Osteocyte (in vitro differentiated cells): ENCODE measurements at places on chromosomes 16 and 17. TPM values are rescaled to one million over a fixed set of nuclear protein-coding genes. Genes with fewer than 3 reads are reported as not detected.
A peak's percentile ranks its signal among the peaks of the same experiment; 100 is the strongest.

COA3 gene
- 51.2 and 51.5 TPM in 2 replicates for total RNA-seq

- no peak overlapping the region for H3K4me3 ChIP-seq
- H3K27me3 ChIP-seq: no peaks in the 10 kb centered on the region
- peaks cover 17% of the 10 kb centered on the region for H3K36me3 ChIP-seq
- DNase-seq: no peak
These were observed 50.2 kb downstream of the SMG6 start for GRCh38 chr17:2253362-2253761.

MPV17L gene
- total RNA-seq: 0.47 and 1.3 TPM in 2 replicates

DNA sequence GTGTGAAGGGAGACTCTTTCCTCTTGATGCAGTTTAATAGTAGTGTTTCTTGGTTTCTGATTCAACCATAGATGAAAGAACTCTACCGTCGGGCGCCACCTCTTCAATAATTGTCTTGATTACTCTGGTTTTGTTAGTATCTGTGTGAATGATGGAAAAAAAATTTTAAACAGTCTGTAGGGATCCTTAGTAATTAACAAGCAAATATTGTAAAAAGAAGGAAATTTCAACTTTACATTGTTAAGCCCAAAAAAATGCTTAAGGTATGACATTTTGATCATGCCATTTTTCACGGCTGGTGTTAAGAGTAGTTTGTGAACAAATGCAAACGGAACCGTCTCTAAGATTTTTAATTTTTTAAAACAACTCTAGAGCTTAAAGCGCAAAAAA lies 4.1 kb downstream of the KRT10 start:
- DNase-seq: no peak
- H3K27ac ChIP-seq: peak overlapping the region; percentile 93
- peaks cover 23% of the 10 kb centered on the region for H3K4me1 ChIP-seq
- H3K27me3 ChIP-seq: no peaks in the 10 kb centered on the region

CWC25 gene
- 16.5 and 17.2 TPM in 2 replicates for total RNA-seq

PMFBP1 gene
- total RNA-seq: 2.2 and 2.8 TPM in 2 replicates

NXPH3 gene
- total RNA-seq: 1.3 and 1.6 TPM in 2 replicates

KRTAP9-4 gene
- total RNA-seq: not detected in 2 replicates

DNA sequence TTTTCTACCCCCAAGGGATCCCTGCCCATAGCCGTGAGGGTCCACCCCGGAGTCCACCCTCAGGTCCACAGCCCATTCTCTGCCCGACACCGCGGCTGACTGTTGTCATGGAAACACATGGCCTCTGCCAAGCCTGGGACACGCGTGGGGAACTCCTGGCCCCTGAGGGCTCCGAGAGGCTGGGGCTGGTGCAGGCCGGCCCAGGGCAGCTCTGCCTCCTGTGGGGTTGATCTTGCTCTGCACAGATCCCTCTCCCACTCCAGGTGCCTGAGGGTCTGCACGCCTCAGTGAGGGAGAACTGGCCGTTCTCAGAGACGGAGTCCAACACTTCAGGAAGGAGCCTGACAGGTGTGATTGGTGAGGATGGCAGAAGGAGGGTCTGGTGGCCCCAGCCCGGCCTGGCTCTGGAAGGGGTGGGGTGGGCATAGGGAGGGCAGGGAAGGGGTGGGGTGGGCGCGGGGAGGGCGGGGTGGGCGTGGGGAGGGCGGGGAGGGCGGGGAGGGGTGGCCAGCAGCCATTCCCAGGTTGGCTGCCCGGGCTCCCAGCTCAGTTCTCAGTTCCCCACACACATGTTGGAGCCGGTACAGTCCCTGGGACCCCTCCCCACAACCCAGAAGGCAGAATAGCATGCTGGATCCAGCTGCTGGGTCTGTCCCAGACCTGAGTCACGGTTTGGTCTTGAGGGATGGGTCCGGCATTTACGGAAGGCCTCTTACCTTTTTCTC lies 6.4 kb downstream of the MRPL28 start:
- H3K27me3 ChIP-seq: no peaks in the 10 kb centered on the region
- no peak for DNase-seq
- H3K36me3 ChIP-seq: peaks cover 6% of the 10 kb centered on the region
- H3K27ac ChIP-seq: no peak overlapping the region

DNA sequence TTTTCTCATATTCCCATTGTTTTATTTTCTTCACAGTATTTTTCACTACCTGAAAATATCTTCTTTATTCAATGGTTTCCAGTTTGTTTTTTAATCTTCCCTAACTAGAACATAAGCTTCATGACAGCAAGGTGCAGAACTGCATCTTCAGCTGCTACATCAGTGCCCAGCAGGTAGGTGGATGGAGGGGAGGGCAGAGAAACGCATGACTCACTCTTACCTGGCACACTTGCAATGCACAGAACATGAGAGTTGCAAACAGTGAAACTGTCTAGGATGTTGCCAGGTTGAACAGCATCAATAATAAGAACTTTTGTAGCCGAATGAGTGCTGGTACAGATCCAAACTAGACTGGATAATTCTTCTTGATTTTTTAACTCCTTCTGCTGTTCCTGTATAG lies 127.1 kb downstream of the SPAG9 start:
- no peak overlapping the region for H3K27ac ChIP-seq
- no peak overlapping the region for H3K4me3 ChIP-seq
- H3K4me1 ChIP-seq: no peaks in the 10 kb centered on the region
- peaks cover 46% of the 10 kb centered on the region for H3K36me3 ChIP-seq
- no peaks in the 10 kb centered on the region for H3K27me3 ChIP-seq
